Common myeloid progenitor, CD34-positive (primary cell): ENCODE measurements at places on chromosomes 7 and 10.

DNA sequence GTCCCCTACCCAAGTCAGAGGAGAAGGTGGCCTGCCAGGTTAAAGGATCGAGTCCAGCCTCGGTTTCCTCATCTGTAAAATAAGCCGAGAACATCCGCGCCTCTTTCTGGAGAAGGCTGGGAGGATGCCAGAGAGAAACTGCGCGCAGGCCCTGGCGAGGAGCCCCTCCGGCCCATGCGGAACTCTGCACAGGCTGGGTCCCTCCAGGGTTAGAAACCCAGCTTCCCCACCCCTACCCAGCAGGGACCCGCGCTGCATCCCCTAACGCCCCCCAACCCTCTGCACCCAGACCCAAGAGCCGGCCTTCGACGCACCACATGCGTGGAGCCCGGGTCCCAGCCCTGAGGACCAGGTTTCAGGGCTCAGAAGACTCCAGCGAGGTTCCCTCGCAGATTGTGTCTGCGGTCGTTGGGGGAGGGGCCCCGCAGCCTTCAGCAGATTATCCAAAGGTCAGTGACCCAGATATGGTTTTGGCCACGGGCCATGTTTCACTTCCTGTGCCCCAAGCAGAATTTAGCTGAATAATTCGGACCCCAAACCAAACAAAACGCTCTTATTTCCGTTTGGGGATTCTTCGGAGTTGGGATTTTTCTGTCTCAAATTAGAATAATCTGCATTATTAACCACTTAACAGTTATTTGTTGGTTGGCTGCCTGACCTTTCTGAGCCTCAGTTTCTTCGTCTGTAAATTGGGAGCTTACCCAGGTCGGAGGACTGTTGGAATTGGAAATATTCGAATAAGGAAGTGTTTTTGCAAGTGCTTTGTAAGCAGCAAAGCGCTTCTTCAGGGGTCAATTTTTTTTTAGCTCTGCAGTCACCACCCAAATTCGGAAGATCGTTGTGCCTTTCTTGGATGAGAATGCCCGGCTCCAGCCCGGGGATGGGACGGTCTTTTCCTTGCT, 167.7 kb downstream of the UBE2H start:
- DNase-seq = no peak
- H3K36me3 ChIP-seq = no peaks in the 10 kb centered on the region
- H3K27ac ChIP-seq = no peak overlapping the region
- peaks cover 40% of the 10 kb centered on the region for H3K4me1 ChIP-seq
- H3K27me3 ChIP-seq = peaks cover 93% of the 10 kb centered on the region
- H3K4me3 ChIP-seq = peak overlapping the region; percentile 30

- no peaks in the 10 kb centered on the region for H3K36me3 ChIP-seq
- peak; percentile 32 for DNase-seq
- H3K27me3 ChIP-seq = peaks cover 35% of the 10 kb centered on the region
- peaks cover 11% of the 10 kb centered on the region for H3K4me1 ChIP-seq
- H3K4me3 ChIP-seq = no peak overlapping the region
Observed at GRCh38 chr7:45890902-45891461, 2.7 kb downstream of the IGFBP1 start.

DNA sequence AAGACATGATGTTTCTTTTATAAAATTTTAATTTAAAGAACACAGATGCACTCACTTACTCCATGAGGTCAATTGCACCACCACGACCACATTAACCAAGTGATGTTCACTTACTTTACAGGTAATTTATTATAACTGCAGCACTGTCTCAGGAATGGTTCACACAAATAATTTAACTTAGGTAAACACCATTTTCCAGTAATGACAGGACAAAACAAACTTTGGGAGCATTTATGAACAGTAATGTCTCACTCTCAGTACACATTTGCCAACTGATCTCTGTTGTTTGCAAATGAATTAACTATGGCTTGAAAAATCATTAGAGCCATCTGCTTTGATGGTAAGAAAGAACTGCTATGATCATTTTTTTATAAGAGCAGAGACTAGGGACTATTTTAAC, 150.4 kb downstream of the ETV1 start:
- no peaks in the 10 kb centered on the region for H3K27me3 ChIP-seq
- no peak overlapping the region for H3K27ac ChIP-seq
- no peaks in the 10 kb centered on the region for H3K4me1 ChIP-seq

DNA sequence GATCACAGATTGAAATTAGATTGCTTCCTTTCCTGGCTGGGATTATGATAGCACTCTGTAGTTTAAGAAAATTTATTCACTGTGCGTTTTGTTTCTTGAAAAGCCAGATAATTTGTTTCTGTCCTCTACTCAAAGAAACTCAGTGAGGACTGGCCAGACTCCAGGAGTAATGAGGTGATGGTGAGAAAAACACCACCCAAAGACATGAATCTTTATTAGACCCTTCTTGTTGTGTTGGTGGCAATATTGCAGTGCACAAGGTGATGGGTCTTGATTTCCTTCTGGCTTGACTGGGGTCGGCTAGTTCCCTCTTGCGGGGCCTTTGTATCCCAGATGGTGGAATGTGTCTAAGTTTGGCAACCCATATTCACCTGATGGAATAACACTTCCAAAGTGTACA, 756.8 kb downstream of the LRMDA start:
- H3K27me3 ChIP-seq = no peaks in the 10 kb centered on the region
- DNase-seq = no peak
- H3K36me3 ChIP-seq = no peaks in the 10 kb centered on the region
- H3K4me3 ChIP-seq = no peak overlapping the region
- H3K27ac ChIP-seq = no peak overlapping the region

GRCh38 chr7:131557652-131558385, 1.4 kb upstream of the PODXL start:
- H3K36me3 ChIP-seq = no peaks in the 10 kb centered on the region
- peaks cover 55% of the 10 kb centered on the region for H3K27me3 ChIP-seq
- H3K4me3 ChIP-seq = no peak overlapping the region
- DNase-seq = no peak
- peaks cover 29% of the 10 kb centered on the region for H3K4me1 ChIP-seq

DNA sequence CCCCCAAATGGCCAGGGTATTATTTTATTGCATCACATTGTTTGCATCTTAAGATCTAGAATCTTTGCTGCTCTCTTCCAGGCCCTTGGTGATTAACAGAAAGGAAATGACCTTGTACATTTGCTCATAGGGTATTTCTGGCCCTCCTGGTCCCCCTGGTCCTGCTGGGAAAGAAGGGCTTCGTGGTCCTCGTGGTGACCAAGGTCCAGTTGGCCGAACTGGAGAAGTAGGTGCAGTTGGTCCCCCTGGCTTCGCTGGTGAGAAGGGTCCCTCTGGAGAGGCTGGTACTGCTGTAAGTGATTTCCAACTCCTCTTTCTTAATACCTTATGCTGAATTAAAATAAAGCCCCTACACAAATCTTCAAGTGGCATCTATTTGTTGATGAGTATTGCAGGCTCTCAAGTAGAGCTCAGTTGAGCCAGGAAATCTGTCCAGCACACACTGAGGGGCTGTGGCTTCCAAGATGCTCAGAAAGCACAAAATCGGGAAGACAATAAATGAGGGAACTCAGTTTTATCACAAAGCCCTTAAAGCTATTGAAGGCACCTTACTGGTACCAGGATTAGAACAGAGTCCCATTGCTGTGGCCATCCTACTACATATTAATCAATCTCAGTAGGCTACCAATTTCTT, 28.2 kb downstream of the COL1A2 start:
- H3K27me3 ChIP-seq = no peaks in the 10 kb centered on the region
- H3K36me3 ChIP-seq = no peaks in the 10 kb centered on the region
- no peak for DNase-seq

DNA sequence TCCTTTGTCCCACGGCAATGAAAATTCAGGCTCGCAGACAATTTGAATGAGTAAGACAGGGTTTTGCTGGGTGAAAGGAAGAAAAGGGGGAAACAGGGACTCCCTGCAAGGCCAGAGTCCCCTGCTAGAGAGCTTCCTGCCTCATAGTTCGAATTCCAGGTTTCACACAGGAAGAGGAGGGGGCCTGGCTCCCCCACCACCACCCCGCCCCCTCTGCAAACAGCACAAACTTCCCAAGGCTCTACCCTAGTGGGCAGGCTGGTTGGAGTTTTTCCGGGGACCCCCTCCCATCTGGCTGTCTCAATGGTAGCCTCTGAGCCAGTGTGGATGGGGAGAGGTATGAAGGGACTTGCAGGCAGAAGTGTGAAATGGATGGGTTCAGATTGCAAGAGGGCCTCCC, 57.4 kb upstream of the NEBL start:
- no peaks in the 10 kb centered on the region for H3K36me3 ChIP-seq
- H3K27me3 ChIP-seq = no peaks in the 10 kb centered on the region
- H3K4me3 ChIP-seq = no peak overlapping the region
- H3K27ac ChIP-seq = no peak overlapping the region

GRCh38 chr7:25075459-25075858, 49.6 kb downstream of the CYCS start:
- H3K4me1 ChIP-seq = peaks cover 3% of the 10 kb centered on the region
- no peak for DNase-seq
- no peak overlapping the region for H3K4me3 ChIP-seq
- H3K27ac ChIP-seq = no peak overlapping the region
- no peaks in the 10 kb centered on the region for H3K36me3 ChIP-seq
- no peaks in the 10 kb centered on the region for H3K27me3 ChIP-seq

DNA sequence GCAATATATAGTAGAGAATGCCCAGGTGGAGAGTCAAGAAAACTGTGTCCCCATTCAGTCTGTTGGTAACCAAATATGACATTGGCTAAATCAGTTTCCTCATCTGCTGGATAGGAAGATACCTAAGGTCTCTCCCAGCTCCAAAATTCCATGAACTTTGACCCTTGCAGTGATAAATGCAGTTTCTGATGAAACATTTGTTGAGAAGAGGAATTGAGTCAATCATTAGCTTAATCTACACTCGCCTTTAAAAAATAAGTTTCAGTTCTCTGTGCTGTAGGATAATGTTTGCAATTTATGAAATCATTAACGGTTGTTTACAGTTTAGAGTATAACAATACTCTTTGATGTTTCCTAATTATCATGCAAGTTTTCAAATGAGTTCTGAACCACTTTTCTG, 38.0 kb upstream of the SLC25A13 start:
- H3K36me3 ChIP-seq = no peaks in the 10 kb centered on the region
- H3K27ac ChIP-seq = no peak overlapping the region
- no peaks in the 10 kb centered on the region for H3K27me3 ChIP-seq

DNA sequence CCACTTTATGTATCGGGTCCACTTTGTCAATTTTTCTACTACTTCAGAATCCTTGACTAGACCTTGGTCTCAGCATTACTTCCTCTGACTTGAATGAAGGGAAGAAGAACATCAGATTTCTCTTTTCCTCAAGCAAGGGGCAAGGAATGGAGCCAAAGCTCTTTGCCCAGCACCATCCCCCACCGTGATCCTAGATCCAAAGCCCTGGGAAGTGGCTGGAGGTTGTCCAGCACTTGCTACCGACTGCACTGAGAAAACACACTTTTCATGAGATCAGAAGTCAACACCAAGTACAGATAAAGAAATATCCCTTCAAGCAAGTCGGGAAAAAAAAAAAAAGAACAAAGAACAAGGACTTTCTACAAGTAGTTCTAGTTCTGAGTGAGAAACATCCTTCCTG, 102.1 kb upstream of the DDC start:
- DNase-seq = no peak
- H3K4me3 ChIP-seq = no peak overlapping the region

DNA sequence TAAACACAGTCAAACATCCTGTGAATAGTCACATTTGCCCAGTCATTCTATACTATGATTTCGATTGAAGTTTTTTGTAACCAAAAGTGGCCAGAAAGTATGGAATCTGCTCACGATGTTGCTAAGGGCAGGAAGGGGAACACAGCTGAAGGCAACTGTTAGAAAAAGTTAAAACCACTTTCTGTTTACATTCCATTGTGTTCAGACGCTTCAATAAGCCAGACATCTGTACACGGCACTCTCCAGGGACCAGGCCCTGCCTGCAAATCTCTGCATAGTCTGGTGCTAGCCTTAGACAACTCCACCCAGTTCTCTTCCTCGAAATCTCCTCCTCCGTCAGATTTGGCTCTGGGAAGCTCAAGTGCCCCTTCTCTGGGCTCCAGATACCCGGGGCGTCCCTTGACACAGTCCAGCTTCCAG, 17.1 kb upstream of the TMEM120A start:
- no peak for DNase-seq
- H3K36me3 ChIP-seq = peaks cover 15% of the 10 kb centered on the region
- H3K27me3 ChIP-seq = peaks cover 19% of the 10 kb centered on the region
- H3K27ac ChIP-seq = no peak overlapping the region
- H3K4me1 ChIP-seq = peaks cover 16% of the 10 kb centered on the region

DNA sequence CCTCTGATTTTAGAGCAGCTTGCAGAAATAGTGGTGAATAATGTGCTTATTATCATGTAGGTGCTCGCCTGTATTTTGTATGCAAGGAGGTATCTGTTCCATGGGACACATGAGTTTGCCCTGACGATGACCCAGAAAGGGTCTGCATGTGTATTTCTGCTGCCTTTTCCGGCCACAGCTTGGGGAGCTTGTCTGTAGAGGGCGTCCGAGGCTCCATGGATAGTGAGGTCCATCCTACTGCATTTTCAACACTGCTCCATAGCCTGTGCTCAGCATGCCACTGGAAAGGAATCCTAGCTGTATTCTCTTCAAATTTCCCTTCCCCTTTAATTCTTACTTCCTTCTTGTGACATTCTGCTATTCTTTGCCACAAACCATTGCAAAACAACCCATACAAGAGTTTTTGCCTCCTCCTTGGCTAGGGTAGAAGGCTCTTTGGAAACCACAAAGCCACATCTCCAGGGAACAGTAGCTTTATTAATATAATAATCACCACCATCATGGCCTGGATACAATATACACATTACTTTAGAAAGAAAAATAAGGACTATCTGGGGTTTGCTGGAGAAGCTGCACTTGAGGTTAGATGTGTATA, 127.7 kb downstream of the DYNC1I1 start:
- peaks cover 2% of the 10 kb centered on the region for H3K4me1 ChIP-seq
- no peak overlapping the region for H3K27ac ChIP-seq
- no peaks in the 10 kb centered on the region for H3K36me3 ChIP-seq
- no peak overlapping the region for H3K4me3 ChIP-seq
- peak; percentile 22 for DNase-seq
- no peaks in the 10 kb centered on the region for H3K27me3 ChIP-seq

DNA sequence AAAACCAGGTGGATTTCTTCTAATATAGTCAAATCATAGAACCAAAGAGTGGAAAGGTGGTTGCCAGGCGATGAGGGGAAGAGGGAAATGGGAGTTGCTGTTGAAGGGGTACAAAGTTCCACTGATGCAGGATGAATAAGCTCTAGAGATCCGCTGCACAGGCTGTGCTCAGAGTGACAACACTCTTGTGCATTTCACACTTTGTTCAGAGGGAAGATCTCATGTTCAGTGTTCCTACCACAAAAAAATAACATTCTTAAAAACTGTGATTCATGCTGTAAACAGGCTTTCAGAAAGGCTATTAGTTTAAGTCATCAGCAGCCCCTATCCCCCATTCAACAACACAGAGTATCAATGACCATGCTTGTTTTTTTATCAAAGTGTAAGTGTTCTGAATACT, 213.8 kb downstream of the COBL start:
- H3K27me3 ChIP-seq = no peaks in the 10 kb centered on the region
- no peaks in the 10 kb centered on the region for H3K36me3 ChIP-seq
- DNase-seq = no peak
- H3K27ac ChIP-seq = no peak overlapping the region
- no peaks in the 10 kb centered on the region for H3K4me1 ChIP-seq

GRCh38 chr10:9028231-9028630, 973.7 kb downstream of the GATA3 start:
- no peak overlapping the region for H3K4me3 ChIP-seq
- no peak for DNase-seq
- H3K27me3 ChIP-seq = peaks cover 2% of the 10 kb centered on the region
- H3K4me1 ChIP-seq = no peaks in the 10 kb centered on the region
- no peaks in the 10 kb centered on the region for H3K36me3 ChIP-seq

GRCh38 chr7:132309102-132309805, 267.0 kb downstream of the PLXNA4 start:
- H3K27ac ChIP-seq = no peak overlapping the region
- H3K4me3 ChIP-seq = no peak overlapping the region
- DNase-seq = no peak
- H3K36me3 ChIP-seq = no peaks in the 10 kb centered on the region
